ENCODE measurements at places on chromosomes 1 and 21.

DNA sequence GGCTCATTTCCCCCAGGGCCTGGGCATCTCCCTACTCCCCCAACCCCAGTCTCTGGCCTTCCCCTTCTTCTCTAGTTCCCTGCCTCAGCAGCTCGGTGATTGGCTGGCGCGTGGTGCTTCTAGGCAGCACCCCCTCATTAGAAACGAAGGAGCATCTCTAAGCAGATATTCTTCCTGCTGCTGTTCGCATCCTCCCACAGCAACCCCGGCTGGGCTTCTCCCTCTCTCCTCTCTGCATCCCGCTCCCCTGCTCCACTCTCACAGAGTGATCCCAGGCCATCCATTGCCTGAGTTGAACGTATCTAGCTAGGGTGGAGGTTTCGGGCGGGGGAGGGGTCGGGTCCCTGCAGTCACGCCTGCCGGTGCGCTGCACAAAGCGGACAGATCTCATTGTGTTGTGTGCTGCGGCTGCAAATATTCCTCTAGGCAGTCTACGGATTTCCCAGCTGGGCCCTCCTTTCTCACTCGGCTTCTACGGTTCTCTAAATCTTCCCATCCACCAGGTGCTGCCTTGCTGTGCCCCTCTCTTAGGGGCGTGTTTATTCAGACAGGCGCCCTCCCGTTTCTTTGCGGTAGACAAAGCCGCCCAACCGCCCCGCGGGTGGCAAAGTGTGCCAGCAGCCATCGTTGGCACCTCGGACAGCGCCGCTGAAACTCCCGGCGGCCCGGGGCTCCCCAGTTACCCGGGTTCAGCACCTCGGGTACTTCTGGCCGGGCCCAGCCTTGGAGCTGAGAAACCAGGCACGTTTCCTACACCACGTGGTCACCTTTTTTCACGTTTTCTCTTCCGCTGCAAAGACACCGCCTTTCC lies 2.2 kb downstream of the CACNA1E start:
- DNase-seq, result no peak

GRCh38 chr1:46606255-46606965 lies 2.3 kb upstream of the MKNK1 start:
- DNase-seq, result no peak

DNA sequence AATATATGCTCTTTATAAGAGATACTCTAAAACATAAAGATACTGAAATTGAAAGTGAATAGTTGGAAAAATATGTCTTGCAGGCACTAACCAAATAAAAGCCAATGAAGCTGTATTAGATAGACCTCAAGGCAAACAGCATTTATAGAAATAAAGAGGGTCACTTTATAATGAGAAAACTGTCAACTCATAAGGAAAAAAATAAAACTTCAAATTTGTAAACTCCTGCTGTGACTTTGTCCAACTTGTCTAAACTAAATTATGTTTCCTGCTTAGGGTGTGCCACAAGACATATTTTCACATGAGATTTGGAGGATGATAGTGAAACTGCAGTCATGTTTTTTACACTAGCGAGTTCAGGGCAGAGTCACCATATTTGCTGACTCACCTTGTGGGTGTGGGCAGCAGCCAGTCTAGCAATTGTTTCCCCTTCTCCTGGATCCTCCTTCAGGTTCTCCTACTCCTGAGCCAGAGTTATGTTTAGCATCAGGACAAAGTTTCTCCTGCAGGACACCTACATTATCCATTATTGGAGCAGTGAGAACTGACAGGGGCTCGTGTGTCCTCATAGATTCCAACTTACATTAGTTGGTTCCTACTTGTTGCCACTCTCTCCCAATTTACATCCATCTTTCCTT lies 43.8 kb downstream of the CD53 start:
- DNase-seq, result no peak

DNA sequence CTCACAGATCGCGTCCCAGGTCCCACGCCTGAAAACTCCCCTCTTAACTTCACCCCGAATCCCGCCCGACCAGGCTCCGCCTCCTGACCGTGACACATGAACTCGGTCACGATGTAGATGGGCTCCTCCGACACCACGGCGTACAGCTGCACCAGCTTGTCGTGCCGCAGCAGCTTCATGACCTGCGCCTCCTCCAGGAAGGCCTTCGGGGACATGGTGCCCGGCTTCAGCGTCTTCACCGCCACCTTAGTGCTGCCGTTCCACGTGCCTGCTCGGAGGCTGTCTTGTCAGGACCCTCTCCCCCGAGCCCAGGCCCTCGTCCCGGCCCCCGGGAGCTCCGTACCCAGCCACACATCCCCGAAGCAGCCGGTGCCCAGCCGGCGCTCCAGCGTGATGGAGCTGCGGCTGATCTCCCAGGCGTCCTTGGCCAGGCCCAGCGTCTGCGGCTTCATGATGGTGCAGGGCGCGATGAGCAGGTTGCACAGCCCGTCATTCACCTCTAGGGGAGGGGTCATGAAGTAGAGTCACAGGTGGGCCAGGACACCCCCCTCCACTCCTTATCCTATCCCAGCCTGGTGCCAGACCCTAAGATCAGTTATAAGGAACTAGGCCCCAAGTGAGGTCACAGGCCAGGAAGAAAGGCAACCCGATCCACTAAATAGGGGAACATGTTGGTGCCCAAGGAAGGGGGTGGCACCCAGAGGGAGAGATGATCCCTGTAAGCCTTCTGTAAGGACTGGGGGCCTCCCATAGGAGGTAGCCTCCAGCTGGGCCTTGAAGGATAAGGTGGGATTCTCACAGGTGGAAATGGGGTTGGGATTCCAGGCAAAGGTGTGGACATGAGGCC lies 11.6 kb upstream of the AHDC1 start:
- no peak for DNase-seq

- DNase-seq, result no peak
Observed at GRCh38 chr1:39943471-39944290, 11.3 kb upstream of the MFSD2A start.

GRCh38 chr1:80083892-80084291 lies 1077.4 kb upstream of the ADGRL4 start:
- DNase-seq, result no peak

GRCh38 chr1:53838654-53838974 lies 518 bp upstream of the NDC1 start:
- no peak for DNase-seq

All from stimulated activated CD8-positive, alpha-beta memory T cell treated with anti-CD3 and anti-CD28 coated beads, Interleukin-4, amount 100 ng/mL, for 1 hour (primary cell).